Umbilical cord (tissue), 2 donors: ENCODE measurements at places on chromosomes 13 and 19.
A peak's percentile ranks its signal among the peaks of the same experiment; 100 is the strongest.

GRCh38 chr13:50993934-50994333, 84.3 kb downstream of the RNASEH2B start:
- peak; percentile 47 for DNase-seq

DNA sequence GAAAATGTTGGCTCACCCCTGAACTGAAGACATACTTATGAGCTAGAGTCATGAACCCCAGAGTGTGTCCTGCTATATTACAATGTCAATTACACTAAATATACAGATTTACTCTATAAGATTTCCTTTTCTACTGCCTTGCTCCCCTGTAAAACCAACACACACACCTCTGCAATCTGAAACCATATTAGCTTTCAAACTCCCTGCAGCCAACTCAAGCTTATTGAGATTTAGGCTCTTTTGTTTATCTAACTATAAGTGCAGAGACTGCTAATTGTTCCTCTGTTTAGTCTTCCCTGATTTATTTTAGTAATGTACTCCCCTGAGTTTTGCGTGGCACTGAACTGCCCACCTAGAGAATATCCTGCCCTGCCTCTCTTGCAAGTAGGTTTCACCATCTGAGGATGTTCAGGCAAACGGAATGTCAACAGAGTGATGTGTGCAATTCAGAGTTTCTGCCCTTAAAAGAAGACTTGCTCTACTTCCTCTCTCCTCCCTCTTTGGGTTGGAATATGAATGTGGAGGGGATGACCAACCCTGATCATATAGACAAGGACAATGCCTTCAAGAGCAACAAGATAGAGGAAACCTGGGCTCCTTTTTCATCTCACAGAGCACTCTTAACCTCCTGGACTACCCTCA, 22.3 kb downstream of the FAM216B start:
- DNase-seq, result no peak

DNA sequence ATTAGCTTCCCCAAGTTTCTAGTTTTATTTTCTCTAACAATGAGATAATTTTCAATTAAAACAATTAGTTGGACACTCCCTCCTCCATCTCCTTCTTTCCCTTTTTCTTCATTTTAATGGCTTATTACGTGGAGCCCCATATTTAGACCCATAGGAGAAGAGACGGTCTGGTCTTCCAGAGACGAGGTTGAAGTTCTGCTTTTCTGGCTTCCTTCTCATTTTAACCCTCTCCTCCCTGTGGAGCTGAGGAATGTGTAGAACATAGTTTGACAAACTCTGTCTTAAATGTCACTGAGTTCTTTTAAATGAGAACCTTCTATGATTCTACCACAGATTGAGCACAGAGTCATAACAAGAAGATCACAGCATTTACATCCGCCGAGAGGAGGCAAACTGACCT, 86.8 kb downstream of the EDNRB start:
- no peak for DNase-seq

- no peak for DNase-seq
Observed at GRCh38 chr13:44936246-44936645, 53.0 kb downstream of the NUFIP1 start.
